Vagina (tissue), 2 donors: ENCODE measurements at places on chromosomes 1 and 21.

DNA sequence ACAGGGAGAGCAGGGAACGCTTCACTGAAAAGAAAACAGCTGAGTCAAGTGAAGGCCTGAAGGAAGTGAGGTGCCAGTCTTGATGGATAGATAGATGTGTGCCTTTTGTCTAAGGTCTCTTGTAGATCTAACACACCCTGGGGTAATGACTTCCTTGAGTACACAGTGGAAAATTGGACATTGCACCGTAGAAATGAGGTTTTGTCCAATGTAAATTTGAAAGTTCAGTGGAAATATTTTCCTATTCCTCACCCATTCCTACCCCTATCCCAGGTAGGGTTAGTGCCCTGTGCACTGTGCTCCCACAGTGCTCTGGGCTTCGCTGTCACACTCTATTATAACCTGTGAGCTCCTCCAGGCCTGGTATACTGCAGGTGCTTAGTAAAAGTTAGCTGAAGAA, 24.3 kb downstream of the ZMYND12 start:
- no peak for DNase-seq

DNA sequence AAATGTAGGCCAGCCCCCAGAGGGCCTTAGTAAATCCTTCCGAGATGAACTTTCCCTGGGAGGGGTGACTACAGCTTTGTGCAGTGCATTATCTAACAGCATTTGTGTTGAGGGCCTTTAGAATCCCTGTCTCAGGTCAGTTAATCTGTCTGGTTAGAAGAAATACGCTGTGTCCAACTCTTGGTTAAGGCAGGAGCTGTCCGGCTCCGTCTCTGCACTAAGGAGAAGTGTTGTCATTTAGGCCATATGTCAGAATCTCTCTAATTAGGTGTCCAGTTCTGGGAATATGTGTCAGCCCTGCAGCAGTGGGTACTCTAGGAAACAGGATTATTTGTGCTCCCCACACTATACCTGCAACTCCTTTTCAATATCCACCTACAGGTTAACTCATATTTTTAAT, 67.1 kb upstream of the DESI2 start:
- no peak for DNase-seq

GRCh38 chr1:65002508-65003315, 36.4 kb upstream of the JAK1 start:
- no peak for DNase-seq

DNA sequence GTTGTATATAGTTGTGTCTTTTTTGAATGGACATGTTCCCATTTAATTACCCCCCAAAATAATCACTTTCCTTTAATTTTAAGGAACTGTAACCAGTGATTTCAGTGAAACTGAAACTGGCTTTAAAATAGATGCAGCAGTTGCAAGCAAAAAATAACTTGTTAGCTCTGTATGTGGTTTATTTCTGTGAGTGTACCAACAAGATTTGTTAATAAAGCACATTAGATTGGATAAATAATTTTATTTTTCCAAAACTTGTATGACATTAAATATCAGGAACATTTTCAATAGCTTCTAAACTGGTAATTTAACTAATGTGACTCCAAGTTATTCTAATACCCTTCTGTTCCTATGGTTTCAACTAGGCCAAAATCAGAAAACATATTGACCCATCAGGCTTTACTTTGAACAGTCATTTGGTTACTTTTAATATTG, 184.3 kb upstream of the CACYBP start:
- DNase-seq = no peak

- DNase-seq = no peak
These were observed 3.4 kb downstream of the KIF21B start for GRCh38 chr1:201020040-201020591.

DNA sequence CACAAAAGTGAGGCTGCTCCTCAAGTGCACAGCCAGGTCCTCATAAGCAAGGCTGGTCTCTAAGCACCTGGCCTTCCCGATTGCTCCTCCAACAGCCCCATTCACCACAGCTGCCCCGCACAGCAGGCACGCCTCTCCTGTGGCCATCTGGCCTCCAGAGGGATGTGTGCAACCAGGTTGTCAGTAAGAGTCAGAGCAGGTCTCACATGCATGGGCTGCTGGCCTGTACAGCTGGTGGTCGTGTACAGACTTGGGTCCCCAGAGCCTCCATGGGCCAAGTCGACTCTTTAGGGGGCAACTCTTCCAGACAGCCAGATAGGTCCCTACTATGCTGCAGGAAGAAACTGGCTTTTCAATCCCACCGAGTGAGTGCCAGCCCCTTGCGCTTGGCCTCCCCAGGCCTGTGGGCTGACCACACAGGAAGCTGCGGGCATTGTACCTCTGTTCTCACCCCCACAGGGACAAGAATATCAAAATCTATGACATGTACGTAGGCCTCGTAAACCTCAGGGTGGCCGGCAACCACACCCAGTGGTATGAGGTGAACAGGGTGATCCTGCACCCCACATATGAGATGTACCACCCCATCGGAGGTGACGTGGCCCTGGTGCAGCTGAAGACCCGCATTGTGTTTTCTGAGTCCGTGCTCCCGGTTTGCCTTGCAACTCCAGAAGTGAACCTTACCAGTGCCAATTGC, 1.4 kb downstream of the PRSS38 start:
- DNase-seq = no peak

DNA sequence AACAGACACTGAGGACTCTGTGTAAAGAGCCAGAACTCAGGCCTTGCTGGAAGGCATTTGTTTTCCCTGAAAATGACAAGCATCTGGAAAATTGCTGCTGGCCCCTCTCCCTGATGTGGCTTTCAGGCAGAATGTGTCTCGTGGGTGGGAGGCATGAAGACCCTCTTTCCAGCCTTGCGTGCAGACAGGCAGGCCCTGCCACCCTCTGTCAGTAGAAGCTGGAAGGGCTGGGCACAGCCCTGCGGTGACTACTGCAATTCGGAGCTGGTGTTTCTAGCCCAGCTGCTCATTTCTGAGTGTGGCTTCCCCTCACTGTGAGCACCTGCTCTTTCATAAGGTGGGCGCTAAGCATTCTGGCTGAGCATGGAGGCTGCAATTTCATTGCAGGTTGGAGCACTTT, 349.9 kb downstream of the PTPRU start:
- no peak for DNase-seq

DNA sequence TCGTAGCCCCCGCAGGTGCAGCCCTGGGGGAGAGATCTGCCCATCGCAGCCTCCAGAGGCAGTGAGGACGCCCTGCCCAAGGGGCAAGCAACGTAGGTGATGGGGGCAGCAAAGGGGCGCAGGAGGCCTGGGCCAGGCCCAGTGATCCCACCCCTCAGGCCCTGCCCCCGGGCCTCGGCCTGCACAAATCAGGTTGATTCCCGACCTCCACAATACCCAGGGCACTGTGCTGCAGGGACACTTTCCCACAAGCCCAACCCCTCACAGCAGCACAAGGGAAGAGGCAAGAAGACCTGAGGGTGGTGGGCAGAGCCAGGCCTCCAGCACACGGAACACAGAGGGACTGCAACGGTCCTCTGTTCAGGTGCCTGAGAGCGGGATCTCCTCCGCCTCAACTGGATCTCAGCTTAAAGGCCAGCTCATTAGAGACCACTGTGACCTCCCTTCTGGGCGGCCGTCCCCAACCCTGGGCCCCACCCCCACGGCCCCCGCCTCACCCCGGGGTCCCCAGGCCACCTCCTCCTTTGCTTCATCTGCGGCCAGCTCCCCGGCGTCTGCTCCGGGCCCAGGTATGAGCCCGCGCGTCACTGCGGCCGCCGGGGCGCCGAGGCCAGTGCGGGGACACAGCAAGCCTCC, 812 bp upstream of the ARF1 start:
- DNase-seq = no peak

GRCh38 chr1:162144853-162145252, 75.4 kb downstream of the NOS1AP start:
- no peak for DNase-seq

DNA sequence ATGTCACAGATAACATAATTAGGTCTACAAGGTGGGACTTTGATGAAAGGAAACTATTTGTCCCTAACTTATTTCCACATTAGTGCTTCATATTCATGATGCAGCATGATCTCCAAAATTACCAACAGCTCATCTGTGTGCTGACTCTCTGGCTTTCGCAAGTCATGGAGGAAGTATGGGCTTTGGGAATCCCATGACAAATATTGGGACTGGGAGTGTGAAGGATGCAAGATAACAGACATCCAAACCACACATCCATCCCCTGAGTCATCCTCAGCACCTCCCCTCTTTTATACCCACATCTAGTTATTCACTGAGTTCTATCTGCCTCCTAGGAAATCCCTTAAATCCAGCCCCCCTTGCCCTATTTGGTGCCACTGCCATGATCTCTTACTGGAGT, 102.8 kb upstream of the COL24A1 start:
- no peak for DNase-seq

DNA sequence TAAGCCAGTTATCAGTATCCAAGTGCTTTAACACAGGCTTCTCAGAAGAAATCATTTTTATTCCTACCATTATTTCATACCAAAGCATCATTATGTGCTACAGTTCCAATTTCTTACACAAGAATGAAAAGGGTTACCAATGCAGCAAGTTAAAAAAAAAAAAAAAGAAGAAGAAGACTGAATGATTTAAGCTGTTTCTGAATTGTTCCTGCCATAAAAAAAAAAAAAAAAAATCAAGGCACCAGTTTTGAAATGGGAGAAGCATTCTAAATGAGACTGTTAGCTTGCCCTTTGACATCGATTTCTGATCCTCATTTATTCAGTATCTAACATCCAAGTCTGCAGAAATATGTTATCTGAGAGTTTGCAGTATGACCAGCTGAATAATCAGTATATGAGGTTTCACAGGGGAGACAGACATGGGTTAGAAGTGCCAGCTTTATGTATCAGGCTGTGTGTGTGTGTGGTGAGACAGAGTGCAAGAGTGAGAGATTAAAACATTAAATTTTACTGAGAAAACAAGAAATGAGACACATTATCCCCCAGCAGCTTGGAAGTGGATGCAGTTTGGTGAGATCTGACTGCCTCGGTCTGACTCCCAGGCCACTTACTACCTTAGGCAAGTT, 105.8 kb downstream of the COLGALT2 start:
- no peak for DNase-seq

DNA sequence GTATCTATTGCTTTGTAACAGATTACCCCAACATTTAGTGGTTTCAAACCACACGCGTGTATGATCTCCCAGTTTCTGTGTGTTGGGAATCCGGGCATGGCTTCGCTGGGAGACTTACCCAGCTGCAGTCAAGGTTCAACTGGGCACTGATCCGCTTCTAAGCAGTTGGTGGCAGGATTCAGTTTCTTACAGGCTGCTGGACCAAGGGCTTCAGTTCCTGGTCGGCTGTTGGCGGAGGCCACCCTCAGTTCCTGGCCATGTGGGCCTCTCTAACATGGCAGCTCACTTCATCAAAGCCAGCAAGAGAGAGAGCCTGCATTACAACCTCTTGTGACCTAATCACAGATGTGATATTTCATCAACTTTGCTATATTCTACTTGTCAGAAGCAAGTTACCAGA, 53.8 kb upstream of the NEK2 start:
- no peak for DNase-seq

- no peak for DNase-seq
These were observed 144.0 kb downstream of the KIF26B start for GRCh38 chr1:245298781-245299180.

DNA sequence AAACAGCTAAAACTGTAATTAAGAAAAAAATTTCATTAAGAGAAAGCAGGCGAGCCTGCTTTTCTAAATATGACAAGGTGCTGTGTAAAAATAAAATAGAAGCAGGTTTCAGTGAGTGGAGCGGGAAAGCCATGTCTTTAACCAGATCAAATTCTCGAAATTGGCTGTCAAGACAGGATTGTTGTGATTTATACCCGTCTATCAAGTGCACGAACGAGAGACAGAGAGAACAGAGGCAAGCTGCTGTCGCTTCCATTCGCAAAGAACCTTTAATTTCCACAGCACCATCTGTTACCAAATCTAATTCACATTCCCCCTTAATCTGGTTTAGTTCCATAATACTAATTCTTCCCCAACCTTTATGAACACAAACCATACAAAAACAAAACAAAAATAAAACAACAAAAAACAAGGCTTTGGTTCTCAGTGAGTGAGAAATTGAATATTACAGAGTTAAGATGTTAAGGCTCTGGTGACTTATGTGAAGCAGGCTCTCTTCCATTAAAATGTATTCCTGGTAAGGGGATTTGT, 35.0 kb downstream of the ESRRG start:
- no peak for DNase-seq

DNA sequence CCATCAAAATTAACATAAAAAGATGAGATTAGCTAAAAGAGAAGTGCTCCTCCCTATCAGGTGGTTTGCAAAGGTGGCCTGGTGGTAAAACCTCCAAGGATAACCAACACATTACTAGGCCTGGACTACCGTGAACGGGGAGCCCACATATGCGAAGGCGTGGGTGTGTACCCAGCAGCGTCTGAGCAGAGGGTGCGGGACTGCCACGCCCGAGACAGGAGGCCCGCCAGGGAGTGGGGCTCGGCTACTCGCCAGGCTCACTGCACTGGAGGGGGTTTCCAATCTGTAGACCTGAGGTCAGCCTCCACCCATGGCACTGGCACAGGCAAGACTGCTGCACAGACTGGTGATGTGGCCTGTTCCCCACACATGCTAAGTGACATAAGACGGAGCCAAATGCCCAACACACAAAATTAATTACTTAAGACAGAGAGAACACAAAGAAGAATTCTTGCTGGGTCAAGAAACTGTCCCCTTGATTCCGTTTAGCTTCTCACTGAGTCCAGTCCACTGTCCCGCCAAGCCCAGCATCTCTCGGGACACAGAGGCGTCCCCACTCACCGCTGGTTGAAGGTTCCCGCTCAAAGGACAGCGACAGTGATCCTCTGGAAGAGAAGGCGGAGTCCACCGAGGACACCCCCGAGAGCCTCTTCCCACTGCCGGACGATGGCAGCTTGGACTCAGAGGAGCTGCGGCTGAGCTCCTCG, 23.4 kb downstream of the RIPK4 start:
- no peak for DNase-seq

GRCh38 chr1:30686236-30686935, 37.0 kb downstream of the MATN1 start:
- no peak for DNase-seq

DNA sequence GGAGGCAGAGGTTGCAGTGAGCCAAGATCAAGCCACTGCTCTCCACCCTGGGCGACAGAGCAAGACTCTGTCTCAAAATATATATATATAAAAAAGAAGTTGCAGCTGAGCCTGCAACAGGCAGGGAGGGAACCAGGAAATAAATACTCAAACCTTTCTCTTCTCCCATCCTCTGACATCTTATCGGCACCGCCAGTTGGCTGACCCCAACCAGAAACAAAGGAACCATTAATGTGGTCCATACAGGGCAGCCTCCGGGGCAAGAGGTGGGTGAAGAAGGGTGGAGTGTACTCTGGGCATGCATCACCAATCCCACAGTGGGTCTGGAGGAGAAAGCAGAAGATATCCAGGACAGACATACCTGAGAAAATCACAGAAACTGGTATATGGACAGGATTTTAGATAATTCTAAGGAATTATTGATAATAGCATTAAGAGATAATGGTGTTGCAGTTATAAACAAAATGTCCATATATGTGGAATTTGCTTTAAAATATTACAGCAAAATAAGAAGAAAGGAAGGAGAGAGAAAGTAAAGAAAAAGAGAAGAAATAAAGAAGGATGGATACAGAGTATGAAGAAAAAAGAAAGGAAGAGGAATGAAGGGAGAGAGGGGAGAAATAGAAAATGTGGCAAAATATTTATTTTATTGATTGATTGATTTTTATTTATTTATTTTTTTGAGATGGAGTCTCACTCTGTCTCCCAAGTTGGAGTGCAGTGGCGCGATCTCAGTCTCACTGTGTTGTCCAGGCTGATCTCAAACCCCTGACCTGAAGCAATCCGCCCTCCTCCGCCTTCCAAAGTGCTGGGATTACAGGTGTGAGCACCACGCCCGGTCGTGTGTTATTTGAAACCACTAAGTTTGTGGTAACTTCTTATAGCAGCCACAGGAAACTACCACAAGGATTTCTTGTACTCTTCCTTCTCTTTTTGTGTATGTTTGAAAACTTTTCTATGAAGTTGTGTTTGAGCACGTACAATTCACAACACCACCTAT, 4.1 kb upstream of the PTAFR start:
- DNase-seq = no peak
